ENCODE measurements at places on chromosomes 1 and 21. TPM values are rescaled to one million over a fixed set of nuclear protein-coding genes. Genes with fewer than 3 reads are reported as not detected.

The SYNC gene
- total RNA-seq, result not detected

The TMEM269 gene
- total RNA-seq, result 0.19 TPM

The TMIGD3 gene
- not detected for total RNA-seq

The LCA5L gene
- 0.32 TPM for total RNA-seq

The LYPD8 gene
- not detected for total RNA-seq

The HPDL gene
- total RNA-seq, result 12.7 TPM

DNA sequence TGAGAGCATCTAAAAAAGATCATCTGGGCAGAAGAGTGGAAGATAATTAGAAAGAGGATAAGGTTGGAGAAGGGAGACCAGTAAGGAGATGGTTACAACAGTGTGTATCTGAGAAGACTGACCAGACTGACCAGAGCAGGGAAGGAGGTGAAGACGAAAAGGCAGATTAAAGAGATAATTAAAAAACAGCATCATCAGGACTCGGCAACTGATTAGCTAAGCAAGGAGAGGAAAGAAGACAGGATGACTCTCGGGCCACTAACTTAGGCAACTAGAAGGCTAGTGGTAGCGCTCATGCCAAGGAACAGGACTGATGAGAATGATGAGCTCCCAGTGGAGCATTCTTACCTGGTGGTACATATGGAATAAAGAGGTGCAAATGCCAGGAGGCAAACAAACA is 3.9 kb downstream of the RBM34 start:
- H3K4me3 ChIP-seq, result no peak overlapping the region
- H3K27ac ChIP-seq, result no peak overlapping the region
- peaks cover 22% of the 10 kb centered on the region for H3K4me1 ChIP-seq

- no peak overlapping the region for H3K27ac ChIP-seq
- peaks cover 57% of the 10 kb centered on the region for H3K36me3 ChIP-seq
- peaks cover 22% of the 10 kb centered on the region for H3K4me1 ChIP-seq
- no peaks in the 10 kb centered on the region for H3K27me3 ChIP-seq
- DNase-seq, result no peak
- no peak overlapping the region for H3K4me3 ChIP-seq
Measured at GRCh38 chr1:212620293-212620692, 11.7 kb downstream of the ATF3 start.

GRCh38 chr1:104348277-104348676 is 598.6 kb downstream of the AMY1C start:
- no peak for DNase-seq
- H3K36me3 ChIP-seq, result no peaks in the 10 kb centered on the region

- DNase-seq, result no peak
- no peak overlapping the region for H3K4me3 ChIP-seq
- peaks cover 22% of the 10 kb centered on the region for H3K4me1 ChIP-seq
- H3K27me3 ChIP-seq, result no peaks in the 10 kb centered on the region
- H3K27ac ChIP-seq, result no peak overlapping the region
Measured at GRCh38 chr21:38306433-38307141, 49.8 kb downstream of the KCNJ15 start.

DNA sequence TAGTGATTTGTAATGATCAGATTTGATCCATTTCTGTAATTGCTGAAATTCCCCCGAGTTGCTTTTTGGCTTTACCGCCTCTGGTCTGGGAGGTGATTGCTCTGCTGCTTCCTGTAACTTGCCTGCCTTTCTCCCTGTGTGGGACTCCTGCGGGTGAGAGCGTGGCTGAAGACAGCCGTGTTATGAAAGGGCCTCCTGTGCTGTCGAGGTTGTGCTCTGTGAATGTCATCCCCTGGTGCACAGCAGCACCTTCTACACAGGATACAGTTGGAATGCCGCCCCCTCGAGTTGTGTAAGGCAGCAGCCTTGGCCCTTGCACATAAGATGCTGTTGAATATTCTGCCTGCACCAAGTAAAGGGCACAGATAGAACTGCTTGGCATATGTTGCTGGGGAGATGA is 5.9 kb downstream of the SOD1 start:
- H3K27me3 ChIP-seq, result no peaks in the 10 kb centered on the region
- H3K36me3 ChIP-seq, result peaks cover 77% of the 10 kb centered on the region
- DNase-seq, result peak; percentile 71
- H3K4me3 ChIP-seq, result peak overlapping the region; percentile 30

DNA sequence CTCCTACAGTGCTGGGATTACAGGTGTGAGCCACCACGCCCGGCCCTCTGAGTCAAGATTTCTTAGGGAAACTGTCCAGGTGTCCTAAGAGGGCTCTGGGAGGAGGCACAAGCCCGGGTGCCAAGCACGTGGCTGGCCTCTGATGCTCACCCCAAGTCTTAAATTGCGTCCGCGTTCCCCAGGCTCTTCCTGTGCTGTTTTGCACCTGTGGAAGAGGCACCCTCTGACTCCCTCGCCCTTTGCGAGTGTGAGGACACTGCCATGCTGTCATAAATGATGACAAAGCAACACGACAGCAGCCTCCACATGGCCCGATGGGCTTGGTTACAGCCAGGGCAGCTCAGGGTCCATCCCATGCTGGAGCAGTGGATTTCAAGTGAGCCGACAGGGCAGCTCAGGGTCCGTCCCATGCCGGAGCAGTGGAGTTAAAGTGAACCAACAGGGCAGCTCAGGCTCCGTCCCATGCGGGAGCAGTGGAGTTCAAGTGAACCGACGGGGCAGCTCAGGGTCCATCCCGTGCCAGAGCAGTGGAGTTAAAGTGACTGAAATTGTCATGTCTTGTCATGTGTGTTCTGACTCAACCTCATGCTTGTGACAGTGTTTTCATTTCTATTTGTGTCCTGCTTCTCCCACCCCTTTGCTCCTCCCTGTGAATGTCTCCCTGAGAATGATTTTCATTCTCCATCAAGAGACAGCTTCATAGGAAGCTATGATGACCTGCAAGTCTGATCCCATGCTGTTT is 33.9 kb downstream of the PCNT start:
- peaks cover 46% of the 10 kb centered on the region for H3K36me3 ChIP-seq
- H3K4me3 ChIP-seq, result no peak overlapping the region
- DNase-seq, result no peak
- H3K4me1 ChIP-seq, result peaks cover 4% of the 10 kb centered on the region

DNA sequence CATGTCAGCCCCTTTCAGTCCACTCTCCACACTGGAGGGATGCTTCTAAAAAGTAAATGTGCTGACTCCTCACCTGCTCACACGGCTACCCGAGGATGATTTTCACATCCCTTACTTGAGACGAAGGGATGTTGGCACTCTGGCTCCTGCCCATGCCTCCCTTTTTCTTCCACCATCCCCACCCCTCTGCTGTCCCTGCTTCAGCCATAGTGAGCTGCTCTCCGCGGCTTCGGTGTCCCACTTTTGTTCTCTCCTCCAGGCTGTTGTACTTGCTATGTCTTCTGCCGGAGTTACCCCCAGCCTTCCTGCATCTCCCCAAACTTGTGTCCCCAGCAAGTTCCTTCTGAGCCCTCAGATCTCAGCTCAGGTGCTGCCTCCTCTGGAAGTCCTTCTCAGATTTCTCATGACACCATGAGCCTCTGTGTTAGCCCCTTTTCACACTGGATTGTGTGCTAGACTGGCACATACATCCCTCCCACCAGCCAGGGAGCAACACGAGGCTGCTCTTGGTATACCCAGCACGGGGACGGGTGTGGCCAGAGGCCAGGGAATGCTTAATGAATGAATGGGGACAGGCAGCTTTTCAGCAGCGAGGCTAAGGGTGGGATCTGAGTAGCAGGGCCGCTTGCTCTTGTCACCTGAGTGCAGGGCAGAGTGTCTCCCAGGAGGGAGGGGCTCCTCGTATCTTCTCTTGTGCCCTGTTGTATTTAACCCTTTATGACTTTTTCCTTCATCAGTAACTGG is 1.3 kb downstream of the ACOT11 start:
- H3K36me3 ChIP-seq, result no peaks in the 10 kb centered on the region
- no peaks in the 10 kb centered on the region for H3K4me1 ChIP-seq
- no peaks in the 10 kb centered on the region for H3K27me3 ChIP-seq
- H3K27ac ChIP-seq, result no peak overlapping the region

DNA sequence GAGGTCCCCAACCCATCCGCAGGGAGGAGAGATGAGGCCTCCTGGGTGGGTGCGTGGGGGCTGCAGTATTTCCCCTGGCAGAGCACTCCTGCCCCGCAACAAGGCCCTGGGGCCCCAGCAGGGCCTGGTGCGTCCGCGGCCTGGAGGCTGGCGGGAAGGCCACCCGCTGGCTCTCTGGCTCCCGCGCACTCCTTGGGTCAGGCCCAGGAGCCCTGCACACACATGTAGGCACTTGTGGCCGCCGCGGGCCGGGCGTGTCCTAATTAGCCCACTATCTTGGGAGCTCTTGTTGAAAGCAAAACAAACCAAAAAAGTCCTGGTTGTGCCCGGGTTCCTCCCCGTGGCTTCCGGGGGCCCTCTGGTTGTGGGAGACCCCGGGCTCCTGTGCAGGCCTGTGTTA is 49.7 kb upstream of the CCDC27 start:
- peaks cover 2% of the 10 kb centered on the region for H3K27me3 ChIP-seq
- no peak overlapping the region for H3K4me3 ChIP-seq
- H3K27ac ChIP-seq, result no peak overlapping the region
- peaks cover 5% of the 10 kb centered on the region for H3K4me1 ChIP-seq

DNA sequence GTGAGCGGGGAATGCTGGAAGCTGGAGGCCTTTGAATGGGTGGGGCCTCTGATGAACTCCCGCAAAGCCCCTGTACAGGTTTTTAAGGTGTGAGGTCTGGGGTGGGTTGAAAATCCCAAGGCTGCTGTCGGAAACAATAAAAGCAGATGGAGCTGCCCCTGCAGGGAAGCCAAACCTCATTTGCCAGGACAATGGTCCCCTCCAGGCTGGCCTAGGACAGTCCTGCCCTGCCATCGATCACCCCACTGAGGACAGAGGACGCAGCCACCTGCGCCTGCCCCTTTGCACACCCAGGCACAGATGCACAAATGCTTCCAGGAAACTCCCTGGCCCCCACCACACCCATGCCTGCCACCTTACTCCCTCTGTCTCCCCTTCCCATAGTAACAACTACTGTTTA is 4.4 kb downstream of the DRAXIN start:
- H3K4me3 ChIP-seq, result no peak overlapping the region

DNA sequence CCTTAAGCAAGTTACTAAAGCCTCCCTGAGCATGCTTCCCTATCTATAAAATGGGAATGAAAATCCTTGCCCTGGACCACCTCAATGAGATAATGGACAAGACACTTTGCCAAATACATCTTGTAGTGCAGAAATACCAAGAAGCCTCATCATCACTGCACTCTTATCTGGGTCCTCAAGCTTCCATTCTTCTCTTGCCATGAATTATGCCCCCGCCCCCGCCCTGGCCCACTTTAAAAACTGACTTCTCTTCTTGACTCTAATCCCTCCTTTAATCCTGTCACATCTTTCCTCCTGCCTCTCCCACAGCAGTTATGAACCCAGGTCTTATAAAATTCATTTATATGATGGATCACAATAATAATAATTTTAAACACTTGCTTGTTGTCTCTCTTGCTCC is 14.8 kb downstream of the ARHGEF11 start:
- H3K36me3 ChIP-seq, result no peaks in the 10 kb centered on the region
- no peak overlapping the region for H3K4me3 ChIP-seq
- peaks cover 17% of the 10 kb centered on the region for H3K27me3 ChIP-seq
- DNase-seq, result no peak
- no peak overlapping the region for H3K27ac ChIP-seq

DNA sequence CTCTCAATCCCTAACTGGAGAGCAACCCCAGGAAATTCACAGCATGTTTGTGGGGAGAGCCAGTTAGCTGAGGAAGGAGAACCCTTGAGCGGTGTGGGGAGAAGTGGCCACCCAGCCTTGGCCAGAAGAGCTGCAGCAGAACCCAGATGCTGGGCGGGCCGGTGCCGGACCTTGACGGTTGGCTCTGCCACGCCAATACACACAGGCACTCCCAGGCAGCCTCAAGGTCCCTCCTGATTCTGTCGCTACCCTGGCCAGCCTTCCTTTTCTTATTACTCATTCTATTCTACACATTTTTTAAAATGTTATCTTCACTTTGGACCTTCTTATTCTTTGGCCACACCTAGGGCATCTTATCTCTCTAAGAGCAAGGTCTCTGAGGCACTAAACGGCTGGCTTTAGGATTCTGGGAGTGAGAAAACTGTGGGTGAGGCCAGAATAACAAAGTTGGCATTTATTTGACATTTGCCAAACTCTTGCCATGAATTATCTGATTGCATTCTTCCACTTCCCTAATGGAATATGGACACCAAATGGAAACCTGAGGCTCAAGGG is 50.4 kb upstream of the GPR37L1 start:
- H3K27ac ChIP-seq, result no peak overlapping the region
- DNase-seq, result no peak
- no peaks in the 10 kb centered on the region for H3K27me3 ChIP-seq
- H3K36me3 ChIP-seq, result no peaks in the 10 kb centered on the region
- H3K4me1 ChIP-seq, result no peaks in the 10 kb centered on the region

- no peak for DNase-seq
- H3K36me3 ChIP-seq, result no peaks in the 10 kb centered on the region
- H3K4me3 ChIP-seq, result no peak overlapping the region
- H3K27me3 ChIP-seq, result peaks cover 4% of the 10 kb centered on the region
- no peaks in the 10 kb centered on the region for H3K4me1 ChIP-seq
Measured at GRCh38 chr1:63255153-63255552, 67.2 kb upstream of the FOXD3 start.

GRCh38 chr1:9071554-9072235 is 2.3 kb upstream of the SLC2A5 start:
- peaks cover 5% of the 10 kb centered on the region for H3K27me3 ChIP-seq
- no peak overlapping the region for H3K4me3 ChIP-seq
- no peak for DNase-seq
- H3K27ac ChIP-seq, result no peak overlapping the region
- no peaks in the 10 kb centered on the region for H3K36me3 ChIP-seq
- H3K4me1 ChIP-seq, result peaks cover 8% of the 10 kb centered on the region

DNA sequence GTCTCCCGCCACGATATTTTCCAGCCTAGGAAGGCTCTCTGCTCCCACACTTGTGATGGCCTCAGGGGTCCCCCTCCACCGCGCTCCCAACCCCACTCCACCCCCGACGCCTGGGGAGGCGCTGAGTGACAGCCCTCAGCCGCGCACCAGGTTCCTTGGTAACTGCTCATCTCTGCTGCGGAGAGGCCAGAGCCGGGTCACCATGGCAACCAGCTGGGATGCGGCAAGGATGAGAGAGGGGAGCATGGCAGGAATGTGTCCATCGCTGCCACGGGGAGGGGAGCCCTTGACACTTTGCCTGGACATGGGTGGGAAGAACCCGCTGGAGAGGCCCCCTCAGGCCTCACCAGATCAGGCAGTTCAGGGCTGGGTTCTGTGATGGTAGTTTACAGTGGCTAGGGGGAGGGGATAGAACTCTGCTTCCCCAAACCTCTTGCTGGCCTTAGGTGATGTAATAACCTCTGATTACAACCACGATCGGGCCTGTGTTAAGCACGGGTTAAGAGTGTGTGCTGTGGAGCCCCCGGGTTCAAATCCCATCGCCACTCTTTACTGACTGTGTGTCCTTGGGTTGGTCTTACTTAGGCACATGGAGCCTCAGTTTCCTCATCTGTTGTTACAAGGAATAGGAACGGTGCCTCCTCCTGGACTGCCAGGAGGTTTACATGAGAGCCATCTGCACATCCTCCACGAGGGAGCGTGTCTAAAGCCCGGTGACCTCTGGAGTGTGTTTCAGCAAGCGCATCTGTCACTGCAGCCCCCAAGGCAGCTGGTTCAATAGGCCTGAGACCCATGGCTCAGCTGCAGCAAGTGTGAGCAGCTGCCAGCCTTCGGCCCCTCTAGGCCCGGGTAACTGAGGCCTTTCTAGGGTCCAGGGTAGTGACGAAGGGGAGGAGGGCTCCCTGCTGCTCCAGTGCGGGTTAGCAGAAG is 6.3 kb downstream of the KIF17 start:
- H3K36me3 ChIP-seq, result no peaks in the 10 kb centered on the region
- H3K4me3 ChIP-seq, result no peak overlapping the region
- no peak overlapping the region for H3K27ac ChIP-seq
- H3K27me3 ChIP-seq, result peaks cover 12% of the 10 kb centered on the region

Measured in activated CD4-positive, alpha-beta T cell treated with anti-CD3 and anti-CD28 coated beads for 36 hours (primary cell).